ENCODE measurements at places on chromosomes 1 and 21. TPM values are rescaled to one million over a fixed set of nuclear protein-coding genes. Genes with fewer than 3 reads are reported as not detected.

The SOAT1 gene
- 45.6 TPM for total RNA-seq

The PTPRU gene
- total RNA-seq, result 28.1 TPM

The BGLAP gene
- total RNA-seq, result not detected

The OR2L13 gene
- not detected for total RNA-seq

- DNase-seq, result peak; percentile 56
Measured at GRCh38 chr21:29104239-29104708, 26.2 kb upstream of the MAP3K7CL start.

GRCh38 chr1:156618853-156619581, at the start of gene HAPLN2:
TSS of gene HAPLN2 (plus strand) at chr1:156619415. CDS start at chr1:156623491, 4,076 bp downstream.
- no peak for DNase-seq

DNA sequence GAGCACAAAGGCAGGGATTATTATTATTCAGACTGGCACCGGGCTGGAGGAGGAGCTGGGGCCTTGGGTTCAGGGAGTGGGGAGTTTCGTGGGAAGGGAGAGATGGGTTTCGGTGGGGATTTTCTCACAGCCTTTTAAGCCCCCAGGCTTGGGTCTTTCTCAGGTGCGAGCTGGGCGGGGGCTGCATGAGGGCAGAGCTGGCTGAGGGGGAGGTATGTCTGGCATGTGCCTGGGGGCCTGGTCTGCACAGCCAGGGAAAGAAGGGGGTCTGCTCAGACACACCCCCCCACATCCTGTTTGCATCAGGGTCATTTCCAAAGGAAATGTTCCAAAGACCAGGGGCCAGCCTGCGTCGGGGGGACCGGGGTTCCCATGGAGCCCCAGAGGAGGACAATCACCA, 21.6 kb downstream of the GRHL3 start:
- DNase-seq, result no peak

DNA sequence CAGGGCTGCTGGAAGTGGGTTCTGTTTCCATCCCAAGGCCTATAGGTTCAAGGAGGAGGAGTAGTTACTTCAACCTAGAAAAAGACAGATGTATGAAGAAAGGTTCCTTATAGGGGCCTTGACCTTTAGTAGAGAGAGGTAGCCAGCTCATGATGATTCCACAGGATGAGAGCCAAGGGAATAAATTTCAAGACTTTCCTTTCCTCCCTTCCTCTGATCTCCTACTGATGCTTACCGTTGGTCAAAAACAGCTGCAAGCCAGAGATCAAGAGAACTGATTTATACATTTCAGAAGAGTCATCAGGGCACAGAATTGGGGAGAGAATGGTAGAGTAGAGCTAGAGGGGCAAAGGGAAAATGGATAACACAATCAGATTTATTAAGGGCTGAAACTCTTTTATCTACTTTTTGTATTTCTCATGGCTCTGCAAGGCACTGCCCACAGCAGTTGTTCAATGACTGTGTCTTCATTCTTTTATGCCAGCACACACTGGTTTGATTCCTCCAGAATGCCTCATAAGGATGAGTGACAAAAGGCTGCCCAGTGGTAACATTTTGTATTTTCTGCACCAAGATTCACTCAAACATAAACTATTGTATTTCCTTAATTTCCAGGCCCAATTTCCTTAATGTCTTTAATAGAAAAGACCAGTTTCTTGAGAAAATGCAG, 37.4 kb downstream of the AK5 start:
- no peak for DNase-seq

DNA sequence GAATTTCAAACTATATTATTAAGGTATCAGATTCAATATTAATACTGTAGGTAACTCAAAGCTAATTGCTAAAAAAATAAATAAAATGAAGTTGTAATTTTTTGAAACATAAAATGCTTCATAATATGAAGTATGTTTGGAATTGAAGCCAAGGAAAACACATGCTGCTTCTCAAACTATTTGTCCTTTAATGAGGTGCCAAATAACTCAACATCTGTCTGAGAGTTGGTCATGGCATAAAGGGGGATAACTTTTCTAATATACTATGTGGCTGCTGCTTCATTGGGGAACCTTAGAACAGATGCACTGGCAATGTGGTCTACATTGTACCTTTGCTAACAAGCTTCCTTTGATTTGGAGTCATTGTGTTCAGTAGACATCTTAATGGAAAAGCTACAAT, 96.7 kb downstream of the PDE4B start:
- no peak for DNase-seq

Data from epithelial cell of proximal tubule (primary cell).